ENCODE measurements at places on chromosomes 7 and 10.
A peak's percentile ranks its signal among the peaks of the same experiment; 100 is the strongest.

DNA sequence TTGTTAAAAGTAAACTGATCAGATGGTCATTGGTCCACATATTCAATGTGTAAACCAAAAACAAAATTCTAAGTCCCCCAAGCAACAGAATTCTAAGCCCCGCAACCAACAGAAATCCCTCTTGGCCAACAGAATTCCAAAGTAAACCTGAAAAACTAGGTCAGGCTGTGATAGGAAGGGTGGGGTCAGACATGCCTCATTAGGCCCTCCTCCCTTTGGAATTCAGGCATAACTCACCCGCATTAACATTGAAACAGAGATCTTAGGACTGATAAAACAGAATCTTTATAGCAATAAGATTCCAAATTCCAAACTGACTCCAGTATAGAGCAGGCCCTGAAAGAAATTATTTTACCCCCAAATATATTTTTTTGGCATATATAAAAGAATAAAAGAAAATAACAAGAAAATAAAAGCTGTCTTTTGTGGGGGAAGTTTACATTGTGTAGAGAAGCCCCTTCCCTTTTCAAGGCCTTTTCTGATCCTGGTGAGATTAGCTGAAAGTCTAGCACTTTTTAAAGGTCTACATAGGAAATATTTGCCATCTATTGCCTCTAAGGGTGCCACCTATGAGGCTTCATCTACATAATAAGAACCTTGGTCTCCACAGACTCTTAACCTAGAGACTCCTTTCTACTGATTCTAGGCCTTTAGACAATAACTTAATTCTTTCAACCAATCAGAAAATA, 30.5 kb downstream of the GNAT3 start:
- DNase-seq = no peak

DNA sequence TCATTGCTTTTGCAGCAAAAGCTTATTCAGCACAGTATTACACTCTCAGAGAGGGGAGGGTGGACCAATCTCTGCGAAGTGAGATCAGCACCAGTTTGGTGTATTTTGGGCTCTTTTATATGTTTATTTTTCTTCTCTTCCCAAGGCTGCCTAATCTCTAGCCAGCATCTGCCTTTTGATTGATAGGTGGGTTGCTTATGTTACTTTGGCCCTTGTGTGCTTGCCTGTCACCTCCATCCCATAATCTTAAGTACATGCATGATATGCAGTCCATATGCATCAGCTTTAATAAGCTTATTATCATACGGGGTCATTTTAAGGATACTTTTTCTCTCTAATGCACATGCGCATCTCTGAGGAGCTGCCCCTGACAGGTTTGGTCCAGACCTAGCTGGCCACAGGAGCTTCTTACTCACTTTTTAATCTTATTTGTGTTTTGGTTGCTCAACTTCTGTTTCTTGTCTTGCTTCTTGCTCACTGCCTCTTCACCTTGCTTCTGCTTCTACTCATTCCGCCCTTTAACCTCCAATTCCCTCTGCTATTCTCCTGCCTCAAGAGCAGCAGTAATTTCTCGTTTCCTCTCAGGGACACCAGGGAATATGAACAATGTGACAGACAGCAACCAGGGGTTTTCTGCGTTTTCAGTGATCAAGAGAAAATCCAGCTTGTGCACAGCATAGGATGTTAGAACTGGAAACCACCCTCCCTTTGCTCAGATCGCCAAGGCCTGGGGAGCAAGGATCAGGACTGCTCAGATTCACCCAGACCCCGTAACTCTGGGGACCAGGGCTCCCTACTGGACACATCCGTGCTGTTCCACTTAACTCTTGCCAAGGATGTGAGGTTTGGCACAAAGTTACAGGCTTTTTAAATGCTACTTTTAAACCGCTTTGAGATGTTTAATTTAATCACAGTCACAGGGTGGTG, 10.0 kb downstream of the RGR start:
- DNase-seq = no peak

GRCh38 chr7:44980393-44981034, 1.7 kb upstream of the MYO1G start:
- no peak for DNase-seq

- DNase-seq = no peak
Observed at GRCh38 chr10:15222511-15222910, 54.0 kb upstream of the NMT2 start.

GRCh38 chr7:43905956-43906330, 453 bp downstream of the URGCP start:
- no peak for DNase-seq

DNA sequence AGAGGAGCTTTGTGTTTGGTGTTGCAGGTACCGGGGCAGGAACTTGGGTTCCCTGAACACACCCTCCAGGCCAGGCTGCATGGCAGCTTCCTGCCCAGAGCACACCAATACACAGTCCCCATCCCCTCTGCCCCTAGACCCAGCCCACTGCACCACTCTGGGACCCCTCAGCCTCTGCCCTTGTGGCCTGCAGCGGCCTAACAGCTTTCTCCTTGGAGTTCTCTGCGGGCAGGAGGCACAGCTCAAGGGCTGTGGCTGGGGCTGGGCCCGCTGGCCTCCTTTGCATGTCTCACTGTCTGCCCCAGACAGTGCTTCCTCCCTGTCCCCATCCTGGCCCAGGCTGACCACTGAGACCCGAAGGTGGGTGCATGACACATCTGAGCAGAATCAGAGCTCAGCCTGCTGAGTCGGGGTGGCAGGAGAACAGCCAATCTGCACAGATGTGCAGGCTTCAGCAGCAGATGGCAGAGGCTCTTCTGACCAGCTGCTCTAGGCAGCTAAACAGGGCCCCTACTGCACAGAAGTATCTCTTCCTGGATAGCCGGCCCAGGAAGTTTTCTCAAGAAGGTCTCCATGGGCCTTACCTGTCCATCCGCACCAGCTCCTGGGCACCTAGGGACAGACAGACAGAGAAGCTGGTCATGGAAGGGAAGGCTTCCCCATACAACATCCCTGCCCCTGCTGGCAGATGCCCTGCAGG, 20.8 kb downstream of the VSIR start:
- no peak for DNase-seq

DNA sequence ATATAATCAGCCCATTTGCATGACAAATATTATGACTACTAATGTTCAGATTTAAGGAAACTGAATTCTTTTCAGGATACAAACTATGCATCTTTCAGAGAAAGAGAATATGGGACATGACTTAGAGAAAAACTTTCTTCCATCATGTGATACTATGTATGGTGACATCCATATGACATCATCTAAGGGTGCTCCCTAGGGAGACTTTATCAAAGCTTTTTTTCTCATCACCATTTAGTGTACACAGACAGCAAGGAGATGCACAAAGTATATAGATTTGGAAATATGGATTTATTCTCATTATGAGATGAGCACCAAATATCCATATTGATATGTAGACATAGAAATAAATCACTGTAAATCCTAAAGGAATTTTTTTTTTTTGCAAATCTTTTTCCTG, 164.2 kb upstream of the YAE1 start:
- DNase-seq = no peak

GRCh38 chr10:119737823-119738222, 12.0 kb downstream of the INPP5F start:
- DNase-seq = peak; percentile 64

- no peak for DNase-seq
Observed at GRCh38 chr7:4151926-4152549, 530.1 kb upstream of the FOXK1 start.

Measured in amniotic stem cell (primary cell).